ENCODE measurements at places on chromosomes 12 and 14. TPM values are rescaled to one million over a fixed set of nuclear protein-coding genes. Genes with fewer than 3 reads are reported as not detected.

- no peak for ATAC-seq
Measured at GRCh38 chr12:65497660-65498059, 219.2 kb downstream of the MSRB3 start.

GRCh38 chr14:49016381-49016780, 569.8 kb downstream of the RPS29 start:
- ATAC-seq: no peak

The RGS6 gene
- 1.6 TPM for total RNA-seq

The SLC35F4 gene
- total RNA-seq: not detected

The CFAP251 gene
- 1.8 TPM for total RNA-seq
